ENCODE measurements at places on chromosomes 13 and 19.

DNA sequence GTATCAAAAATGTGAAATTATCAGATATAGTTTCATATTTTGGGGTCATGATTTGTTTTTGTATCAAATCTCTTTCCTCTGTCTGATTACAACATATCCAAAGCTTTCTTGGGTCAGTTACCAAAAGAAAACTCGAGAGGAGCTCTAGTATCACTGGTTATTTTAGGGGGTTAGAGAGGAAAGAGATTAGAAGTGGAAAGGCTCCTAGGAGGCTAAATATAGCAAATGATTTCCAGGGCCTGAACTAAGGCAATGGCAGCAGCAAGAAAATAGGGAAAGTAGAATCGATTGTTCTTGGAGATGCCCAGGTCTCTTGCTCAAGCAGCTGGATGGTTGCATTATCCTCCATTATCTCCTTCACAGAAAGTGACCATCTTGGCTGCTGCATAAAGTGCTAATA lies 72.9 kb downstream of the NHLRC3 start:
- DNase-seq = no peak

DNA sequence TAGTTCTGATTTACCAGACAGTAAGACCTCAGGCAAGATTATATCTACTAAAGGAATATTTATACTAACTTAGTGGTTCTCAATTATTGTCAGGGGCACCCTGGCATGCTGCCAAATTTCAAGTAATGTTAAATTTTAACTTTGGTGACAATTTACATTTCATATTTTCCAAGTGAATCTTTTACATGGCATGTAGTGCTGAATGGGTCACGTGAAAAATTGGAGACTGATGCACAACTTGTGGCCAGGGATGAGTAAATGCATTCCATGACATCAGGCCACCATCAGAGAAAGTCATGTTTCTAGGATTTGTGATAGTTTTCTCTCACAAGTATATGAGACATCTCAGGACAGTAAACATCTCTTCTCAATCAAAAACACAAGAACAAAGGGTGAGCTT lies 202.6 kb upstream of the SOX21 start:
- no peak for DNase-seq

- no peak for DNase-seq
Observed at GRCh38 chr13:36820222-36820621, 1.2 kb downstream of the RFXAP start.

- no peak for DNase-seq
Observed at GRCh38 chr13:100602493-100603111, 14.0 kb upstream of the GGACT start.

DNA sequence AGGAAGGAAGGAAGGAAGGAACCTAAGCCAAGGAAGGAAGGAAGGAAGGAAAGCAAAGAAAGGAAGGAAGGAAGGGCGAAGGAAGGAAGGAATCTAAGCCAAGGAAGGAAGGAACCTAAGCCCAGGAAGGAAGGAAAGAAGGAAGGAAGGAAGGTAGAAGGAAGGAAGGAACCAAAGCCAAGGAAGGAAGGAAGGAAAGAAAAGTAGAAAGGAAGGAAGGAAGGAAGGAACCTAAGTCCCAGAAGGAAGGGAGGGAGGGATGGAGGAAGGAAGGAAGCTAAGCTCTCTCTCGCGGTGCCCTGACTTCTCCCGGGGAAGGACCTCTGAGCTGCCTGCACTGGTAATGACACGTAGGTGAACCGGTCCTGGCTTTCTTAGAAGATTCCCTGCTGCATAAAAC lies 1.3 kb upstream of the RUBCNL start:
- DNase-seq = no peak

DNA sequence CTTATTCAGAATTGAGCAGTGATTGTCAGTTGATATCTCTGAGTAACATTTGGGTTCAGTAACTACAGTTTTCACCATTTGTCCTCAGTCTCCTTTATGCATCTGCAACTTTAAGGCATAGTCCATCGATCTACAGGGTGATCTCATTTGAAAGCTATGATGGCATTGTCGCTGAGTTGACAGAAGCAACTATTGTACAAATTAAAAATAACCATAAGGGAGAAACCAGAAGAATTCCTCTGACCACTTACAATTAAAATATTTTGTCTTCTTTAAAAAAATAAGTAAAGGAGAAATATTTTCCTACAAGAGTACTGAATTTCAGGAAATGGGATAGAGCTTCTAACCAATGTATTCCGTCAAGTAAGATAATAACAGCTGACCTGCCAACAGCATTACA lies 30.6 kb downstream of the RAP2A start:
- DNase-seq = no peak

DNA sequence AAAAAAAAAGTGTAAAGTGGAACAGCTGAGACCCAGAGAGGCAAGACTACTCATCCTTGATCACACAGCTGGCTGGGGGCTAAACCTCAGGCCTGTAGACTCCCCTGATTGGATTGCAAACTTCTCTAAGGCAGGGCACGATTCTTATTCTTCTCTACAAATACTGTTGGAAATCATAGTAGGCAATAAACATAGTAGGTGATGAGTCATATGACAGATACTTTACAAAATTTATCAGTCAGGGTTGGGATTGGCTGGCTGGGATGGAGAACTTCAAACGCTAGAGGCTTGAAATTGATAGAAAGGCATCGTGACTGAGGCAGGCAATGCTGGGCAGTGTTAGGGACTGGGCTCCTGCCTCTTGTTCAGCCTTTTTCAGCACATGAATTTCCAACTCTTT lies 5.9 kb upstream of the MATK start:
- no peak for DNase-seq

GRCh38 chr13:42333613-42334328 lies 61.8 kb downstream of the AKAP11 start:
- DNase-seq = no peak

DNA sequence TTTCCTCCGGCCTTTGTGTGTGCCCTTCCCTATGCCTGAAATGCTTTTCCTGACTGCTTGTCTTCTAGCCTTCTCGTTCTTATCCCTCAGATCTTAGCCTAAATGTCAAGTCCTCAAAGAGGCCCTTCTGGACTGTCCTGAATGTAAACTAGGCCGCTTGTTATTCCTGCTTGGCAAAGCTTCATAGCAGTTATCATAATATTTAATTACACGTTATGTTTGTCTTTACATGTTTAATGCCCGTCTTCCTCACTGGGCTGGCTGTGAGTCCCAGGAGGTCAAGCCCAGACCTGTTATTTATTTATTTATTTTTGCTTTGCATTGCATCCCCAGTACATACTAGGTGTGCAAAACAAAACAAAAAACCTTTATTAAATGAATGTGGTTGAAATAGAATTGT lies 62.7 kb downstream of the SIPA1L3 start:
- DNase-seq = peak; percentile 10

DNA sequence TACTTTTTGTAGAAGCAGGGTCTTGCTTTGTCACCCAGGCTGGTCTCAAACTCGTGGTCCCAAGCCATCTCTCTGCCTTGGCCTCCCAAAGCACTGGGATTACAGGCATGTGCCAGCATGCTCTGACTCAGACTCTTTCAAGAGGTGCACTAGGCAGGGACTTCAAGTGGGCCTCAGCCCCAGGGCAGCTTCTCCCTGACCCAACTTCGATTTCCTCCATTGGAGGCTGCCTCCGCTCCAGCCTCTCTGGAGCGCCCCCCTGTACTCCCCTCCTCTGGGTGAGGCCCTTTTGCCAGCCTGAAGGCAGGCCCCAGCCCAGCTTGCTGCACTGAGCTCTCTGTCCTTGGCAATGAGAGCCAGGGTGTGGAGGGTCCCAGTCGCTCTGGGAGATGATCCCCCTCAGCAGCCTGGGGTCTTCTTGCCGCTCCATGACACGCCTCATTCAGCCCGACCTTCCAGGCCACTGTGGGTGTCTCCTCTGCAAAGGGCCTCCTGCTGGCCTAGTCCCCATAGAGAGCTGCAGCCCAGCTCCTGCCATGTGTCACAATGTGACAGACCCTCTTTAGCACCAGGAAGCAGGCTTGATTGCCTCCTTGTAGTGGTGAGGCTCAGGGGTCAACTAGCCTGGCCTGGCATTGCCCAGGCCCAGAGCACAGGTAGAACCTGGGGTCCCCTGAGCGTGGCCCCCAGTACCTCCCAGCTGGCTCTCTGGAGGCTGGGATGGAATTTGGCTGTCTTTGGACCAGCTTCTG lies 16.4 kb downstream of the CARM1 start:
- no peak for DNase-seq

- DNase-seq = no peak
Observed at GRCh38 chr13:60332682-60333081, 64.3 kb upstream of the TDRD3 start.

- no peak for DNase-seq
Observed at GRCh38 chr19:39679056-39679790, 23.5 kb downstream of the LGALS16 start.

GRCh38 chr13:31775148-31775547 lies 35.8 kb downstream of the RXFP2 start:
- DNase-seq = no peak

GRCh38 chr13:49214917-49215376 lies 5.2 kb upstream of the MLNR start:
- DNase-seq = no peak

GRCh38 chr19:16252459-16253205 lies 54.9 kb downstream of the AP1M1 start:
- DNase-seq = no peak

DNA sequence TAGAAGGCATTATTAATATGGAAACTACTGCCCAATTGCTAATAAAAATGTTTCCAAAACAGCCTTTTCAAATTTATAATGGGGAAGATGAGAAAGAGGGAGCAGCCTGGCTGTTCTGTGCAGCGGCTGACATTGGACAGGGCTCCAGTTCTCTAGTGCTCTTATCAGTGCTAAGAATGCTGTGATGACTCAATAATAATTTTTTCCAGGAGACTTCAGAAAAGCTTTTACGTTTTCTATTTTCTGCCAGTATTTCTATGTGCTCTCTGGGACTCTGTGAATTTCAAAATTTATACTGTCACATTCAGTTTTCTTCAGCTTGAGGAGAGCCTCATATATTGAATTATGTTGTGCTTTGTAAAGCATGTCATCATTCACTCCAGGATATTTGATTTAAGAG lies 209.6 kb downstream of the VWA8 start:
- DNase-seq = no peak

DNA sequence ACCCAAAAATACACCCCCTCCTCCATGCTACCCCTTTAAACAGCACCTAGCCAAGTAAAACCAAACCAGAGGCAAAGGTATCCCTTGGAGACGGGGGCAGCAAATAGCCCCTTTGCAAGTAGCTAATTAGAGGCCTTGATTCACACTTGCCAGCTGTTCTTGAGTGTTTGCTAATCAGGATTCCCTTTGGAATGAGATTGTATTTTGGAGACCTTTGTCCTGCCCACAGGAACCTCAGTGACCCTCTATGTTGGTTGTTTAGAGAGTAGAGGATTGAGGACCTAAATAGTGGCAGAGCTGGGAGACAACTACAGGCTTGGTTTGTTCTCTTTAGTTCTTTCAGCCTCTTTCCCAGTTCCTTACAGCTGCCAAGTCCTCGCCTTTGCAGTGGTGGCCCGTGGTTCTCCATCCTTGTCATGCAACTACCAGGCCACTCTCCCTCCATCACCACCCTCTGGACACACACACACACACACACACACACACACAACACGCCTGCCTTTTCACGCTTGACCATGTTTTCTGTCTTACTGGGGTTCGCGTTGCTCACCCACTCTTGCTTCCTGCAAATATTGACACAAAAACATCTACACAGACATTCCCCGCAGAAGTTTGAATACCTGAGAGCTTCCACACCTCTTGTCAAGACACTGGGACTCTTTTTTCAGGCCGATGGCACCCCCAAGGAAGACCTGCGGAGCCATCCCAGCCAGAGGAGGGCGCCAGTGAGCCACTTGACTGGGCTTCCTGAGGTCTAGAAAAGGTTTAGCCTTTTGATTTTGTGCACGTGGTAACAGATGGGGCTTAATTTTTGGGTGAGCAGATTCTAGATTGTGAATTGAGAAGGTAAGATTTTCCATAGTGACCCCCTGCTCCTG lies 80.0 kb upstream of the GPR183 start:
- no peak for DNase-seq

DNA sequence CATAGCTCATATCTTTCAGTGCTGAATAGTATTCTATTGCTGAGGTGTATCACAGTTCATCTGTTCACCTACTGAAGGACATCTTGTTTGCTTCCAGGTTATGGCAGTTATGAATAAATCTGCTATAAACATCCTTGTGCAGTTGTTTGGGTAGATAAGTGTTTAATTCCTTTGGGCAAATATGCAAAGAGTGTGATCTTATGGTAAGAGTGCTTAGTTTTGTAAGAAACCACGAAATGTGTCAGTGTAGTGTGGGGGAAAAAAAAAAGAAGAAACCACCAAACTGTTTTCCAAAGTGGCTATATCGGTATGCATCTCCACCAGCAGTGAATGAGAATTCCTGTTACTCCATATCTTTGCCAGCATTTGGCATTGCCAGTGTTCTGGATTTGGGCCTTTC lies 93.3 kb downstream of the PIBF1 start:
- no peak for DNase-seq

GRCh38 chr19:54179921-54180461 lies 7.0 kb upstream of the TMC4 start:
- DNase-seq = peak; percentile 94

- DNase-seq = no peak
Observed at GRCh38 chr13:87089391-87089790, 581.8 kb upstream of the SLITRK5 start.

GRCh38 chr13:81726037-81726726 lies 1385.3 kb upstream of the SPRY2 start:
- DNase-seq = no peak

- DNase-seq = peak; percentile 18
Observed at GRCh38 chr19:45952686-45953505, 20.8 kb downstream of the NOVA2 start.

- no peak for DNase-seq
Observed at GRCh38 chr19:14979476-14980255, at the start of gene SLC1A6. Gene SLC1A6, minus strand, starts transcription at chr19:14979864. Its CDS starts 6,954 bp downstream, at chr19:14972910.

DNA sequence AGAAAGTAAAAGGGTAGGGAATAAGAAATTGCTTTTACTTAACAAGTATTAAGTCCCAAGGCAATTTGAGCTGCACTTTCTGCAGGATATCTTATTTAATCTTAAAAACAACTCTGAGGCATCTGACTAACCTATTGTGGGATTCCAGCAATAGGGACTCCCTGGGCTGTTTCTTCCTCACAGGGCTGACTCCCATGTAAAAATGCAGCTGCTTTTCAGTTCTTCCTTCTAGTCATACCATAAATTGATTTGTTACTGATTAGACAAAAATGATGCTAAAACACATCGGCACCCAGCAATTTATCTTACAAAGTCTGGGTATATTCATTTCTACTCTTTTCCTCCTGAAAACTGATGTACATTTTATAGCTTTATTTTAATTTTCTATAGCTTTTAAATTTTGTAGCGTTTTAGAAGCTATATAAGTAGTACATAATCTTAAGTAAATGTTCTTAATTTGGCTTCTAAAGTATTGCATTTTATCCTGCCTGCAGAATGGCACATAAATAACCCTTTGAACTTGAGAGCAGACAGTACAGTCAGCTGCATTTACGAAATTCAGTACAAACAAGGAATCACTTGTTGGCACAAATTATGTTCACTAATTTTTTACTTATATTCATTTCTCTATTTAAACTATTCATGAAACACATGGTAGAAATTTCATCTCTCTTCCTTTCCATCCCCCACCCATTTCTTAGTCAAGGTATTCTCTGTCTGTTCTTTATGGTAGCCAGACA lies 102.4 kb upstream of the FRY start:
- DNase-seq = no peak
